Caco-2 (cell line): ENCODE measurements at places on chromosomes 1 and 21. TPM values are rescaled to one million over a fixed set of nuclear protein-coding genes. Genes with fewer than 3 reads are reported as not detected.

- no peak overlapping the region for H3K4me3 ChIP-seq
- no peaks in the 10 kb centered on the region for H3K27me3 ChIP-seq
- H3K4me1 ChIP-seq: peaks cover 9% of the 10 kb centered on the region; the same call in 1 of the 2 replicates
- no peak for DNase-seq
- peak overlapping the region; percentile 19 for H3K27ac ChIP-seq
Measured at GRCh38 chr1:183954496-183954895, 83.0 kb downstream of the COLGALT2 start.

- no peaks in the 10 kb centered on the region for H3K4me1 ChIP-seq
- DNase-seq: no peak
- no peaks in the 10 kb centered on the region for H3K36me3 ChIP-seq
- no peaks in the 10 kb centered on the region for H3K27me3 ChIP-seq
- H3K27ac ChIP-seq: no peak overlapping the region
Measured at GRCh38 chr1:238953448-238954010, 432.8 kb upstream of the CHRM3 start.

DNA sequence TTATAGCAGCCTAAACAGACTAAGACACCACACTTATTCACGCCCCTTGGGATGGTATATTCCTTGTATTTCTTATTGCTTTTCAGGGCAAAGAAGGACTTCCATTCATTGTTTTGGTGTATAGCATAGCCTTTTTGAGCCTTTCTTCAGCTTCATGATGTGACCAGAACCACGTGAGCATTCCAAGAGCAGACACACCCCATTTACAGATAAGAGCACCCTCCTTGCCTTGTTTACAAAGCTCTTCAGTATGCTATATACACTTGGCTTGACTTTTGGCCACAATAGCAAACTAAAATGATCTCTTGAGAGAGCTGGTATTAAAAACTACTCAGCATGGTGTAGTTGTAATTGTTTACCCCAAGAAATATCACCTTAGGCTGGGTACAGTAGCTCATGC is 78.7 kb downstream of the PIK3R3 start:
- no peaks in the 10 kb centered on the region for H3K36me3 ChIP-seq
- H3K4me3 ChIP-seq: no peak overlapping the region
- DNase-seq: peak; percentile 16
- H3K27me3 ChIP-seq: no peaks in the 10 kb centered on the region
- peaks cover 6% of the 10 kb centered on the region for H3K4me1 ChIP-seq
- peak overlapping the region; percentile 32 for H3K27ac ChIP-seq

- no peak for DNase-seq
- no peak overlapping the region for H3K27ac ChIP-seq
- H3K4me1 ChIP-seq: no peaks in the 10 kb centered on the region
Measured at GRCh38 chr1:7476861-7477547, 294.1 kb upstream of the VAMP3 start.

DNA sequence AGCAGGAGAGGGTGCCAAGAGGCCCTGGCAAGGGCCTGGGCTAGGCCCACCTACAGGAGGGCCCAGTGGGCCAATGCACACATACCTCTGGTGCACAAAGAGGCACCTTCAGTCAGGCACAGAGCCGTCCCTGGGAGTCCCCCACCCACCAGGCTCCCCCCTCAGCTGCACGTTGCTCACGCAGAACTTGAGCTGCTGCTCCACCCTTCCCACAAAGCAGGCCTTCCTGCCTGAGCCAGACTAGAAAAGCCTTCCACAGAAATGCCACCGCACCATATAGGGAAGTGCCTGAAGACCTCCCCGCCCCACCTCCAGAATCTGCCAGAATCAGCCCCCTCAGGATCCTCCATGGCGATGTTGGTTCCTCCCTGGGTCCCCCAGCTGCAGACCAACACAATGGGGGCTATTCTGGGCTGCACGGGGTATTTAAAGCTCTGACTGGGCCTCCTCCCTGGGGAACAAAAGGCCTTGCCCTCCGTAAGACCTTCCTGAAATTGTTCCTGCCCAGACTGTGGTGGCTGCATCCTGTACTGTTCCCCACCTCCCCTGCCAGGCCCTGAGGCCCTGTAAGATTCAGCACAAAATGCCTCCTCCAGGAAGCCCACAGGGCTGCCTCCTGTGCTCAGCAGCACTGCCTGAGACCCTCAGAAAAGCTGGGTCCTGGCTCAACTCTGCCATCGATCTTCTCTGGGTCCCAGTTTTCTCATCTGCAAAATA is 27.2 kb downstream of the HSPG2 start:
- H3K27me3 ChIP-seq: no peaks in the 10 kb centered on the region
- H3K4me1 ChIP-seq: peaks cover 62% of the 10 kb centered on the region
- peak overlapping the region; percentile 83 for H3K27ac ChIP-seq
- no peak for DNase-seq
- H3K36me3 ChIP-seq: peaks cover 1% of the 10 kb centered on the region; the same call in 1 of the 2 replicates

GRCh38 chr1:27660300-27660835 is 11.6 kb downstream of the IFI6 start:
- H3K4me1 ChIP-seq: peaks cover 10% of the 10 kb centered on the region
- peak overlapping the region; percentile 21 for H3K27ac ChIP-seq
- no peaks in the 10 kb centered on the region for H3K27me3 ChIP-seq
- peak overlapping the region; percentile 44 for H3K4me3 ChIP-seq

- no peaks in the 10 kb centered on the region for H3K27me3 ChIP-seq
- H3K36me3 ChIP-seq: no peaks in the 10 kb centered on the region
- H3K27ac ChIP-seq: no peak overlapping the region
- H3K4me3 ChIP-seq: no peak overlapping the region
Measured at GRCh38 chr1:41983451-41983850, 64.7 kb upstream of the HIVEP3 start.

DNA sequence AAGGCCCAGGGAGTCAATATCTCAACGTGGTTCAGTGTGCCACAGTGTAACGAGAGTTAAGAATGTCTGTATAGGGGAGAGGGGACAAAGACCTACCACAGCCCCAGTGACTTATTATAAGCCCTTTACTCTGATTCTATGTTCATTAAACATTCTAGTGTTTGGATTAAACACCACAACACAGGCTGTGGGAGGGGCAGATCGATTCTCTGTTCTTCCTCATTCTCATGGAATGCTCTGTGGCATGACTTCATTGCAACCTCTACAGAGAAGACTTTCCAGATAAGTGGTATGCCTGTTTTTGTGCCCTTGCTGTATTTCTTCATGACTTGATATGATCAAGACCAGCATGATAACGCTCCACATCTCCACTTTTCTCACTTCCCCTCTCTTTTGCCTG is 39.0 kb upstream of the CD5L start:
- no peak overlapping the region for H3K4me3 ChIP-seq
- no peak for DNase-seq
- H3K27me3 ChIP-seq: no peaks in the 10 kb centered on the region
- no peak overlapping the region for H3K27ac ChIP-seq
- no peaks in the 10 kb centered on the region for H3K36me3 ChIP-seq

- no peak overlapping the region for H3K27ac ChIP-seq
- H3K4me3 ChIP-seq: no peak overlapping the region
- H3K4me1 ChIP-seq: no peaks in the 10 kb centered on the region
Measured at GRCh38 chr1:36523850-36524249, 41.1 kb upstream of the CSF3R start.

DNA sequence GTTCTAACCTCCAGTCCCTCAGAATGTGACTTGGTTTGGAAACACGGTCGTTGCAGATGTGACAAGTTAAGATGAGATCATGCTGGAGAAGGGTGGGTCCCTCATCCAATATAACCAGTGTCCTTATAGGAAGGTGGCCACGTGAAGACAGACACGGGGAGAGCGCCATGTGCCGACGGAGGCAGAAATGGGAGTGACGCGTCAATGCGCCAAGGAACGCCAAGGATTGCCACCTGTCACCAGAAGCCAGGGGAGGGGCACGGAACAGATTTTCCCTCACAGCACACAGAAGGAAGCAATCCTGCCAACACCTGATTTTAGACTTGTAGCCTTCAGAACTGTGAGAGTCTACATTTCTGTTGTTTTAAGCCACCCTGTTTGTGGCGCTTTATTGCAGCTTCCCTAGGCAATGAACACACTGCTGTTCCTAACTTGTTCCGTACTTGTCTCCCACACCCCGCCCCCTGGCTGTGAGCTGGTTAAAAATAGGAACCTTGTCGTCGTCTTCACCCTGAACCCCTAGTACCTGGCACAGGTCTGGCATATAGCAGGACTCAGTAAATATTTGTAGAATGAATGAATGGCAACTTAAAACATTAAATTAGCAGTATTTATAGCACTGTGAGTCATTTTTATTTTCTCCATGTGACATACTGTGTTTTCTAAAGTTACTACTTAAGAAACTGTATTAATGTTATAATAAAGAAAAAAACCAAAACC is 14.2 kb downstream of the RIMS3 start:
- no peak for DNase-seq
- no peaks in the 10 kb centered on the region for H3K36me3 ChIP-seq
- no peak overlapping the region for H3K27ac ChIP-seq
- no peaks in the 10 kb centered on the region for H3K4me1 ChIP-seq

Gene PRAMEF26
- not detected in 2 replicates for total RNA-seq

- no peaks in the 10 kb centered on the region for H3K27me3 ChIP-seq
- H3K36me3 ChIP-seq: no peaks in the 10 kb centered on the region
- peak overlapping the region; percentile 23 for H3K27ac ChIP-seq
- peaks cover 19% of the 10 kb centered on the region for H3K4me1 ChIP-seq
- H3K4me3 ChIP-seq: no peak overlapping the region
Measured at GRCh38 chr1:155983191-155984024, 5.1 kb upstream of the ARHGEF2 start.

DNA sequence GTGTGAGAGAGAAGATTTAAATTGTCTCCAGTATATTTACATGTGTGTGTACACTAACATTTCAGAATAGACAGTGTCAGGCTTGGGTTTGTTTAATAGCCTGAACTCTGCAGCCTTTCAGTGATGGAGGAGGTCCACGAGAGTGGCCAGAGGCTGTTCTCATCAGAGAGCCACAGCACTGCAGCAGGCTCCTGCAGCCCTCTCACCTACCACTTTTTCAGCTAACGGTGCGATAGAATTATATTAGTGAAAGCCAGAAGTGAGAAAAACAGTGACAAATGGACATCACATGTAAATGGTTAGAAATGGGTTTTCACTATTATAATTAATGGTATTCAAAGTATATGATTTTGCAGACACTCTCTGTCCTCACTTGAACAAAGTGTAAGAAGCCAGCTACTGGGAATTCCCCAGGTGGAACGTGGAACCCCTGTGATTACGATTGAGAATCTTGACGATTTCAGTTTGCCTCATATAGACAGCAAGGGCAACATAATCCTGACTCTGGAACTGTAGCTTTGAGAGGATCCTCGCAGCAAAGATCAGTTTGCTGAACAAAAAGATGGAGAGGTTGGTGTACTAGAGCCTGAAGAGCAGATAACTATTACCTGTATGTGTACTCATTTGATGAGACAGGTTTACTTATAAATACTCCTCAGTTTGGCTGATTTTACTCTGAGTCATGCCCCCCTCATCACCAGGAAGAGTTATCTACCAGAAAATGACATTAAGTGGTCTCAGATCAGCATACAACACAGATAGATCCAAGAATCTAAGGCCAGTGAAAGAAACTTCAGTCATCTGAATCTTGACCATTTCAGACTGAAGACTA is 31.4 kb downstream of the IFI16 start:
- H3K4me1 ChIP-seq: no peaks in the 10 kb centered on the region
- no peak overlapping the region for H3K4me3 ChIP-seq
- DNase-seq: no peak
- no peaks in the 10 kb centered on the region for H3K36me3 ChIP-seq

GRCh38 chr1:241899210-241899609 is 51.2 kb downstream of the EXO1 start:
- H3K36me3 ChIP-seq: no peaks in the 10 kb centered on the region
- no peak overlapping the region for H3K4me3 ChIP-seq
- H3K4me1 ChIP-seq: peaks cover 4% of the 10 kb centered on the region; the same call in 1 of the 2 replicates
- no peaks in the 10 kb centered on the region for H3K27me3 ChIP-seq

Gene ALDH4A1
- 15.3 and 18.0 TPM in 2 replicates for total RNA-seq

DNA sequence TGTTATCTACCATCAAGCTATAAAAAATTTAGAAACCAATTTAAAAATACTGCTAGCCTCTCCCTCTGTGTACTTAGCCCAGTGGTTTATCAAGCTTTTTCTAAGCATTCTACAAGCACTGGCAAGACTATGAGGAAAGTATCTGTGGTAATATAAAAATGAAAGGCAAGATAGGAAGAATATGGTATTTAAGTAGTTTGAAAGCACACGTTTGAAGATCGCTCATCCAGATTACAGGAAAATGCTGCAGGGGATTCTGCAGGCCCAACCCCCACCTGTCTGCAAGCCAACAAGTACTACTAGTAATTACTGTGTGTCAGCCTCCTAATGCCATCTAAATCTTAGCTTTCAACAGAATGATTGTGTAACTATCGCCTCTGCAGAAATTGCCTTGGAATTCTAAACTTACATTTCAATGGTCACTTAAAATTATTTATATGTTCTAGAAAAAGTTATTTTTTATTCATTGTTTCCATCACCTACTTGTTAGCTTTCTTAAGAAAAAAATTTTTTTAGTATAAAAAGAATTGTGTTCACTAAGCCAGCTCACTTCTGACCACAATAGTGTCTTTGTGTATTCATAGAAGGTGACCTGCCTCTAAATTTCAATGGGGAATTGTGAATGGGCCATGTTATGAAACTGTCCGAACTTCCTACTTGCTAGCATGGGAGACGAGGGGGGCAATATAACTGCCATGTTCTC is 8.5 kb downstream of the ERRFI1 start:
- peak; percentile 44 for DNase-seq
- H3K4me1 ChIP-seq: peaks cover 70% of the 10 kb centered on the region
- peak overlapping the region; percentile 63 for H3K27ac ChIP-seq
- H3K36me3 ChIP-seq: peaks cover 3% of the 10 kb centered on the region; the same call in 1 of the 2 replicates
- no peaks in the 10 kb centered on the region for H3K27me3 ChIP-seq

DNA sequence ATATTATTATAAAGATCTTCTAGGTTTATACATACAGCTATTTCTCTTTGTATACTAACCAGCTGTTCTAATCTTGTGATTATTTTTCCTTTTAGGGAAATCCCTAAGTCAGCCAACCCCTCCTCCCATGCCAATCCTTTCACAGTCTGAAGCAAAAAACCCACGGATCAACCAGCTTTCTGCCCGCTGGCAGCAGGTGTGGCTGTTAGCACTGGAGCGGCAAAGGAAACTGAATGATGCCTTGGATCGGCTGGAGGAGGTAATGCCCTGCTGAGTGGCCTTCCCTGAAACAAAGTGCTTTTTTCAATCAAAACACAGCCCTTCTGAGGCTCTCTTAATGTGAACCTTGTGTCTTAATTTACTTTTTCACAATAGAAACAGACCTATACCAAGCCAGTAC is 32.4 kb upstream of the BMP8A start:
- no peak overlapping the region for H3K4me3 ChIP-seq
- DNase-seq: no peak
- no peak overlapping the region for H3K27ac ChIP-seq
- H3K4me1 ChIP-seq: no peaks in the 10 kb centered on the region
- no peaks in the 10 kb centered on the region for H3K36me3 ChIP-seq
